Cerebellar nuclear complex (tissue), 1 donor: ENCODE measurements at places on chromosomes 7 and 10.

- DNase-seq = no peak
These were observed 12.6 kb downstream of the TMEM176B start for GRCh38 chr7:150787321-150788281.

DNA sequence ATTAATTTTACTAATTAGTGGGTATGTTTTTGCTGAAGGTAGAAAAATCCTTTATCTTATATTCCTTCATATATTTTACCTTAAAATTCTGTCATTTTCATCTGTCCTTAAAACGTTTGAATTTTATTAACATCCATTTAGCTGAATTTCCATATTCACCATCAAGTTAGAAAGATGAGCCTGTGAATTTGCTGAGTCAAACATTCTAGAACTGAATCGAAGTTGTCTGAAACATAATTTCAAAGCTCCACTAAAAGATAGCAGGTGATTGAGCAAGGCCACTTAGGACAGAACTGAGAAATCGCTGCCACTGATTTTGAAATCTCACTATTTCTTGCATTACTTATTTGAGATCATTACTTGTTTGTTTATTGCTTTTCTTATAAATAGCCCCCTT, 17.5 kb downstream of the HGF start:
- DNase-seq = no peak

GRCh38 chr10:74892839-74893238, 66.4 kb downstream of the KAT6B start:
- no peak for DNase-seq

DNA sequence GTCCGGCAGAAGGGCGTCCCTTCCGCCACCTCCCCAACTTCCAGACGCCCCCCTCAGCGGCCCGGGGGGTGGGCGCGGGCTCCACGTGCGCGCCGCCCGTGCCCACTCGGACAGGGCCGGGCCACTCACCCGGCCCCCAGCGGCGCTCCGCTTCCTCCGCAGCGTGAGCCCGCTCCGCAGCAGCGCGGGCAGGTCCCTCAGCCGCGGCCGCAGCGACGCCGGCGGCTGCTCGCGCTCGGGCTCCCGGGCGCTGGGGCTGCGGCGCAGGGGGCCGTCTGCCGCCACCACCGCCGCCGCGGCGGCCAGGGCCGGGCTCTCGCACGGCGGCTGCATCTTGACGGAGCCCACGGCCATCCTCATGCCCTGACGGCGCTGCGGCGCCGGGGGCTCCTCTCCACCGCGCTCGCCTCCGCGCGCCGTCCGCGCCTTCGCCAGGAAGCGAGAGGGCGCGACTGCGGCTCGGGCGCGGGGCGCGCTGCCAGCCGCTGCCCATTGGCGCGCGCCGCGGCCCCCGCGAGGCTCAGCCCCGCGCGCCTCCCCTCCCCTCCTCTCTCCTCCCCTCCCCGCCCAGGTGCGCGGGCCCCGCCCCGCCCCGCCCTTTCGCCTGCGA, at the start of gene RAPGEF5:
Gene RAPGEF5, minus strand, starts transcription at position 454 of the 610 bp plus-strand sequence. Its CDS starts 94 bp downstream, at position 360.
- no peak for DNase-seq

DNA sequence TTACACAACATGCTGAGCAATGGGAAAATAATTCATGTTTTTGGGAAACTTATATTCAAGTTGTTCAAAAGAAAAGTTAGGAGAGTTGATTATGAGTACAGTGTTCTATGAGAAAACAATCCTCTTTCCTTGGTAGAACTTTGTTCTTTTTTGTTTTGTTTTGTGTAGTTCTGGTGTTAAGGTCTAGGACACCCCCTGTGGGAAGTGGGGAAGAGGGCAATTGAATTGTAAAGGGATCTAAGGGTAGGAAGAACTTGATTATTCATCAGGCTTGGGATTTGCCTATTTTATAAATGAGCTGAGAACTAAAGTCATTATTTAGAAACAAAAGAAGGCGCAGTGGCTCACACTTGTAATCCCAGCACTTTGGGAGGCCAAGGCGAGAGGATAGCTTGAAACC, 25.9 kb upstream of the CDK13 start:
- no peak for DNase-seq

DNA sequence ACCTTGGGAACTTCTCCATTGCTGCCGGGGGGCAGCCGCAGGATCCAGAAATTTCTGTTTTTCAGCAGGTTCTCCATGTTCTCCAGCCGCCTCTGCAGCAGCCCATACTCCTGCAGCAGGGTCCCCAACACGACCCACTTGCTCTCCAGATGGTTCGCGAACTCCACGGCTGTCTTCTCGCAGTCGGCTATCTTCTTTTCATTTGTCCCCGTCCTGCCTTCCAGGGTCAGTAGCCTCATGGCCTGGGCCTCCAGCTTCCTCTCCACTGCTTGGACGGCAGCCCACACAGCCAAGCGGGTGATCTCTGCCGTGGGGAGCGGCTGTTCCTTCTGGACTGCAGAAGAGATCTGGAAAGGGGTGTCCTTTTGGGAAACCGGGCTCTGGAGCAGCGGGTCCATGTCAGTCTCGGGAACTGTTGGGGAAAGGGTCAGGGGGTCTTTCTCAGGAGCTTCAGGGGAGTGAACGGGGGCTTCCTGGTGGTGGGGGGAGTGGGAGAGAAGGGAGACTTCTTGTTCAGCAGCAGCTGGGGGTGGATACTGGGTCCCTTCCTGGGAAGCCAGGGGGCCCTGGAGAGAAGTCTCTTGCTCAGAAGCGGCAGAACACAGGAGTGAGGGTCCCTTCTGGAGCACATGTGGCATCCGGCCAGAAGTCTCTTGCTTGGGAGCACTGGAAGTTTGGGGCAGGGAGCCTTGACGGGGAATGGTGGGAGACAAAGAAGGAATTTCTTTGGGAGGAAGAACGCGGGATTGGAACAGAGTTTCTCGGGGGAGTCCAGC, 5.5 kb downstream of the ZNF777 start:
- DNase-seq = no peak

GRCh38 chr10:6008497-6009142, 31.3 kb upstream of the IL15RA start:
- DNase-seq = no peak

DNA sequence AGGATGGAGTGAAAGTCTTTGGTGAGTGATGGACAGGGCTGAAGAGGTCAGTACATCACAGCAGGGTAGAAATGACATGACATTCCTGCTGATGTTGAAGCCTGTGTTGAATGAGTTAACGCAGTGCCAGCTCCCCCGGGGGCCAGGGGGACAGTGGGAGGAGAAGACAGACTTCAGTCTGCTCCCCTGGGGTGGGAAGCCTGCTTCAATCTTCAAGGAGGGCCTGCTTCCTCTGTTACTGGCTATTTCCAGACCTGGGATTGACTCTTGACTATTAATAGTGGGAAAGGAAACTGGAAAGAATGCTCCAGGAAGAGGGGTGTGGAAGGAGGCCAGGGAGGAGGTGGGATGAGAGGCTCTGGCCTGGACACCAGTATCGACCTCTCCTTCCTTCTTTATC, 27.2 kb downstream of the PODXL start:
- no peak for DNase-seq
